ENCODE measurements at places on chromosomes 1 and 21.
A peak's percentile ranks its signal among the peaks of the same experiment; 100 is the strongest.

- no peak for DNase-seq
Measured at GRCh38 chr1:157099633-157100009, at the start of gene ETV3L. ETV3L (minus strand) TSS chr1:157099808; CDS start chr1:157099523, 285 bp downstream.

GRCh38 chr1:6121021-6121421 is 59.1 kb downstream of the CHD5 start:
- DNase-seq = no peak

- peak; percentile 78 for DNase-seq
Measured at GRCh38 chr21:44817914-44818639, at the start of gene SUMO3. SUMO3 (minus strand) TSS chr21:44818062; CDS start chr21:44817968, 94 bp downstream.

DNA sequence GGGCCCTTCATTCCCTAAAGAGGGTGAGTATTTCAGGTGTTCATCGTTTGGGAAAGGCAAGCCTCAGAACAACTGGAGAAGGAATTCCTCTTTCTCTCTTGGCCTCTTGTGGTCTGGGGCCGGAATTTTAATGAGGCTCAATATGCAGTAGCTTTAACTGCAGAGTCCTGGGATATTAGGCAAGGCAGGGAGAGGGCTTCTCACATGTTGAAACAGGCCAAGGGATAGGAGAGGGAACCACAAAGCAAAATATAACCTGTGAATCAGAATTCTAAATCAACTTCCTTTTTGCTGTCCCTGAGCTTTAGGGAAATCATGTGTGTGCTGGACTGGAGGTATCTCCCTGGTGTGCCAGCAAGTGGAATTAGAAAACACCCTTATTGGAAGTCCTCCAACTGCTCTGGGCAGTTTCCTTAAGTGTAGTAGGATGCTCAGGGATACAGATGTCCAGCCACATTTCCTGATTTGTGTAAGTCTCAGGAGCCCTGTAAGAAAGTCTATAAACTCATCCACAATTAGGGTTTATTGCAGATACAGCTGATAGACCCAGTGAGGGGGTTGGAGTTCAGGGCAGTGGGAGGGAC is 215.8 kb upstream of the ZRANB2 start:
- DNase-seq = peak; percentile 77

GRCh38 chr1:183604038-183604808 is 14.0 kb upstream of the NCF2 start:
- peak; percentile 86 for DNase-seq

DNA sequence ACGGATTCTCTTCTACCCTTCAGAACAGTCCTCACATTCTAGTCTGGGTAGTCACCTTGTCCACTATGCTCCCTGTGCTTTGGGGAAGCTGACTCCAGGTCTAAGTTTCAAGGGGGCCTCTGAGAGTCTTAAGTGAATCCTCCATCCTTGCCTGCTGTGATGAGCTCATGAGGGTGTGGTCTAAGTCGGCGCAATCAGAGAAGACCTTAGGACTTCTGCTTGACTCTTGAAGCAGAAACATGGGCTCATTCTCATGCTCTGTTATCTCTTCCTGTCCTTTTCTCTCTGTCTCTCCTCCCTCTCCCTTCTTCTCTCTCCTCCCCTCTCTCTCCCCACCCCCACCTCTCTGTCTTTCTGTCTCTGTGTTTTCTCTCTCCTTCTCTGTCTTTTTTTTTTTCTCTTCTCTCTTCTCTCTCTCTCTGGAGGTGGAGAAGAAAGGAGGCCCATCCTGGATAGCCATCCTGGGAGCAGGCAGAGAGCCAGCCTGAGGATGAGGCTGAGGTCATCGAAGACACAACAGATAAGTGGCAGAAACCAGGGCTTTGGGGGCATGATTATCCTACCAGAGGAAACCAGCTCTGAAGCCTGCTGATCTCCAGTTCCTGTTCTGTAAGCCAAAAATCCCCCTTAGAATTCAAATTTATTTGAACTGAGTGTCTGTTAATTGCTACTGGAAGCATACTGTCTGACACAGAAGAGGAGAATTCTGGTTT is 245.6 kb downstream of the SIPA1L2 start:
- no peak for DNase-seq

DNA sequence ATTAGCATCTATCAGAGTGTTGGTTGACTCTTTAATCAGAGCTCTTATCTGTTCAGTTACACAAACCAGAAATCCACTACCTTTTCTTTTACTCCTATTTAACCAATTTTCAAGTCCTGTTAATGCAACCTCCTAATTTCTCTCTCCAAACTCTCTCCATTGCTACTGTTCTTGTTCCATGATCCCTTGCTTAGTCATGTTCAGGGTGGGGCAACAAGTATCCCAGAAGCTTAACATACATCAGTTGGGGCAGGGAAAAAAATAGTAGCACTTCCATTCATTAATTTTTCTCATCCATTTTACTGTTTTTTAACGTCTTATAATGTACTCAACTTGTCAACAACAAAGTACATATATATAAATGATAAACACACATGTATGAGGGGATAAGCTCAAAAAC is 111.2 kb upstream of the LBR start:
- peak; percentile 8 for DNase-seq

- peak; percentile 78 for DNase-seq
Measured at GRCh38 chr1:220274251-220274855, 2.1 kb upstream of the RAB3GAP2 start.

- DNase-seq = peak; percentile 64
Measured at GRCh38 chr1:147700042-147701006, 30.0 kb upstream of the ACP6 start.

DNA sequence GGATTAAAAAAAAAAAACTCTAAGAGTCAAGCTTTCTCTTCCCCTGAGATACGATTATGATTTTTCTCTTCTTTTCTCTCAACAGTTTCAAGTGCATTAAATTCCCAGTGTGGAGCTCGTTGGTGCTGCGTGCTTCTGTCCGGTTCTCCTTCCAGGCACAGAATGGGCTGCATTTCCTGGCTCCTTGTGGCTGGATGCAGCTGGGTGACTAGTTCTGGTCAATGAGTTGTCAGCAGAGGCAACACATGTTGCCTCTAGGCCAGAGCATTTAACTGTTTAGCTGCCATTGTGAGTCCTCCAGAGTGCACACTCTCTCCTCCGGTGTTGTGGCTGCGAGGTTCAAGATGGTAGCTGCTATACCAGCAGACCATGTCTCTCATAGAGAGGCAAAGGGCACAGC is 312.9 kb downstream of the RRAGC start:
- DNase-seq = no peak

DNA sequence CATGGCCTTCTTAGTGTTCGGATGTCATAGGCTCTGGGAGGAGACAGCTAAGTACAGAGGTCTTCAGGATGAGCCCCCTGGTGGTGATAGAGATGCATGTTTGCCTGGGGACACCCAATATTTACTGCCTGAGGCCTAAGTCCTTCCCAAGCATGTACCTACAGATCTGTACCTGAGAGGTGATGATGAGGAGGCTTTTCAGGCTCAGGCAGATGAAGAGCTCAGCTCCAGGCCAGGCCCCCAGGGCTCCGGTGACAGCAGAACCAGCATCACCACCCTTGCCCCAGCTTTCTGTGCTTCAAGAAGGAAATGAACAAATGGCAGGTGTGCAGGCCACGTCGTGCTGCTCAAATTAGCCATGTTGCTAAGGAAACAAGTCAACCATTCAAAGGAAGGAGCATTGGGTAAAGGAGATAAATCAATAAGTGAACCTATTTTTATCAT is 21.1 kb downstream of the CACNA1E start:
- peak; percentile 11 for DNase-seq

DNA sequence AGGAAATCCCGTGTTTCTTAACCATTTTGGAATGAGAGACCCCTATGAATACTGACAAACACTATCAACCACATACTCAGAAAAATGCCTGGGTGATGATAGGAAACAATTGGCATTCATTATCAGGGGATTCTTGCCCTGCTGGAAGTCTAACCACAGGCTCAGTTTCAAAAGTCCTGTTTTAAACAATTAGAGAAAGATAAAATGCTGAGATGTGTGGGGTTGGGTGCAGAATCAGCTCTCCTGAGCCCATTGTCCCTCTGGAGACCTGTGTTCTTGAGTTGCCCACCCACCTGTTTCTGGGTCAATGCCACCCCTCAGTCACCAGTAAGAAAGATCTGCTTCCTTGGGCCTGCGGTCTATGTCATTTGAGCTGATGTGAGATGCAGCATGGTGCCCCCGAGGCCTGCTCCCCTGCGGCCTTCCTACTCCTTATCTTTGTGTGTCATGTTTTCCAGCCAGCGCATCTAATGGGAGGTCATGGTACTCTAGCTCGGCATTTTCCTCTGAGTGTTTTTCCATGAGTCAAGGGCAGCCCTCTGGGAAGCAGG is 130.3 kb upstream of the PLXNA2 start:
- no peak for DNase-seq

DNA sequence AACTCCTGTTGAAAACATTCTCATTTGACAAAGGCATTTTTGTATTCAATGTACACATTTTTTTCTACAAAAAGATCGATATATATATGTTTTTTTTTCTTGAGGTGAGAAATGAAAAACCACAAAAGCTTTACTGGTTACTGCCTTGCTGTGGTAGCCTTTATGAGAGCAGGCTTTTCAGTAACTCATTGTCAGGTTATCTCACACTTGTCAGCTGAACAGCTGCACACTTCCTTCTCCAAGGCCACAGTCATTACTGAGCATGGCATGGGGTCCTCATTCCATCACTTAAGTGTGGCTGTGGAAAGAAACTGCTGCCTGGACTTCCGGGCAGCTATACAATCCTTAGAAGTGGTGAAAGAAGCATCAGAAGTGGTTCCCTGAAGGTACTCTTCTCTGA is 169.3 kb upstream of the ZP4 start:
- DNase-seq = no peak

GRCh38 chr1:41418857-41419583 is 57.8 kb downstream of the FOXO6 start:
- peak; percentile 90 for DNase-seq

DNA sequence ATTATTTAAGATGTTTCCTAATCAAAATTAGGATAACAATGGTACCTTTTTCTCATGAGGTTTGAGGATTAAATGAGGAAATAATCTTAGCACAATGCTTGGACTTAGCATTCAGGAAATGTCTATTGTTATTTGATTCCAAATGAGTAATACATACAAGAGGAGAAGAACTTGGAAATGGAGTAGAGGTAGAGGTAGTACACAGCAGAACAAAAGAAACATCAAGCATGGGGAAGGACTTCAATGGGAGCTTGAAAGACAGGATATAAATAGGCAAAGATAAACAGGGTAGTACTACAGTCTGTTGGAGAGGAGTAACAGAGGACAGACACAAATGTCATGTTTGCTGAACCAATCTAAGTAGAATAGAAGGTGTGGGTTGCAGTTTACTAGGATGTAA is 59.5 kb upstream of the RGS2 start:
- no peak for DNase-seq

DNA sequence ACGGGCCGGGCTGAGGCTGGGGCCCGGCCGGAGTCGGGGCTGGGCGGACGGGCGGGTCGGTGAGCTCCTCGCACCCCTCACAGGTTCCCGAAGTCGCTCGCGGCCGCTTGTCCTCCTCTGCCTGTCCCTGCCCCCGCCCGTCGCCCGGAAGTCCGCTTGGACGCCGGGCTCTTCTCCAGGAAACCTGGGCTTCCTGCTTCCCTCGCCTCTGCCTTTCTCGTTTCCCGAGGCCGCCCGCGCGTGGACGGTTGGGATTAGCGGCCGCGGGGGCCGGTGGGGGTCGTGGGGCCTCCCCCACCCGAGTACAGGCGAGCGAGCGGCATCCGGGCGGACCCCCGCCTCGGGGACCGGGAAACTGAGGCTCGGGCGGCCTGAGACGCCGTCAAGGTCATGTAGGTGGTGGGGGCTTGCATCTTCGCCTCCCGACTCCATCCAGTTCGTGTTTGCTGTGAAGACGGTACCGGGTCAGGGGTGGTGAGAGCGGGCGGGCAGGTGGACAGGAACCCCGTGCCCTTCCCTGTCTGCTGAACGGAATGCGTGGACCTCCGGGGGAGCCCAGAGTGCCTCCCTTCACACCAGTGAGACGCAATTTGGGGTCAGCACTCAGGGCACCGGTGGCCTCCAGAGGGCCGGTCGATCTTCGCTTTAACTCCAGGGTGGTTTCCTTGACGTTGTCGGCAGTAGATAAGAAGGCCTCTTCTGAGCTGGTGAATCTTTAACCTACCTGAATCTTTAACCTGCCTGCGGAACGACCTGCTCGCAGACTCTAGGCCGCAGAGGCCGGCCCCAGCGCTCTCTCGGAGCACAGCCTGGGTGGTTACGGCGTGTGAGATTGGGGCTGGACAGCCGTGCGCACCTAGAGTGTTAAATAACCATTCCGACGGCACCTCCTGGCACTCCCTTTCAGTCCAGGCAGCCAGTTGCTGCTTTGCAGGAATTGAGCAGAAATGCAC is 686 bp downstream of the ARF1 start:
- peak; percentile 62 for DNase-seq

GRCh38 chr21:36854391-36854790 is 112.1 kb downstream of the HLCS start:
- no peak for DNase-seq

DNA sequence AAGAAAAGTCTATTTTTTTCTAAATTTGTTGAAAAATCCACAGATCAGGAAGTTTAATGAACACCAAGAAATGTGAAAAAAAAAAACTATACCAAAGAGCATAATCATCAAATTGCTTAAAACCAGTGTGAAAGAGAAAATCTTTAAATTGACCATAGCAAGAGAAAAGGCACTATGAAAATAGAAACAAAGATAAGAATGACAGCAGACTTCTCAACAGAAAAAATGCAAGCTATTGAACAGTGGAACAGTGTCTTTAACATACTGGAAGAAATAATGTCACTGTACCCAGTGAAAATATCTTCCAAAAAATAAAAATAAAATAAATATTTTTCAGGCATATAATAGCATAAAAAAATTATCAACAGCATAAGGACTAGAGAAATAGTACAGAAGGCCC is 243.0 kb upstream of the GJB5 start:
- no peak for DNase-seq

DNA sequence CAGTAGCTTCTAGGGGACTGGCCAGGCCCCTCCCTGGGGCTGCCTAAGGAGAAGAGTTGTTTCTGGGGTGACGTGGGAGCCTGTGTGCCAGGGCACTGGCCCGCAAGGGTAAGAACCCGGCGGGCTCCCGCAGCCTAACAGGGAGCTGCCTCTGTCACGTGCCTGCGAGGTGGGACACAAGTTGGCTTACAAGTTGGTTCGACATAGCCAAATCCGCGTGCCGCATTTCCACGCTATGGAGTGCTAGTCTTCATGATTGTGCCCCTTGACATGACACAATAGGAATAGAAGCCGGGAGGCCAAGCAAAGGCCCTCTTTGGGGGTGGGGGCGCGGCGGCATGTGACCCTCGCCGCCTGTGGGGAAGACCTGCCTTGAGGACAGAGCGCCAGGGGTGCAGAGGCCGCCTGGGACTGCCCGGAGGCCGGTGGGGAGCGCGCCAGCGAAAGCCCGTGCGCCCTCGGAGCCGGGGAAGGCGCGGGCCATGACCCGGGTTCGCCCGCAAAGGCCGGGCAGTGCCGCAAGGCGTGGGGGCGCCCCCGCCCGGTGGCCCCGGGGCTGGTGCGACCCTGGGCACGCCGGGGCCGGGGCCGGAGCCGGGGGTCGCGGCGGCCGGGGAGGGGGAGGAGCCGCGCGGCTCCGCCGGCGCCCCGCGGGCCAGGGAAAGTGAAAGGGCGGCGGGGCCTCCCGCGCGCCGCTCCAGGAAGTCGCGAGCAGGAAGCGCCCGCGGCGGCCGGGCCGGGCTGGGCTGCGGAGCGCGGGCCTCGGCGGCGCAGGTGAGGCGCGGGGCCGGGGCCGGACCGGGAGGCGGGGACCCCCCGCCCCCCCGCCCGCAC is at the start of gene SLC37A1:
SLC37A1 (plus strand) TSS at position 702 of the 834 bp plus-strand sequence. CDS start 4,603 bp downstream, outside the sequence.
- no peak for DNase-seq
